Glomerular endothelial cell (primary cell): ENCODE measurements at places on chromosomes 2 and 18. TPM values are rescaled to one million over a fixed set of nuclear protein-coding genes. Genes with fewer than 3 reads are reported as not detected.

DNA sequence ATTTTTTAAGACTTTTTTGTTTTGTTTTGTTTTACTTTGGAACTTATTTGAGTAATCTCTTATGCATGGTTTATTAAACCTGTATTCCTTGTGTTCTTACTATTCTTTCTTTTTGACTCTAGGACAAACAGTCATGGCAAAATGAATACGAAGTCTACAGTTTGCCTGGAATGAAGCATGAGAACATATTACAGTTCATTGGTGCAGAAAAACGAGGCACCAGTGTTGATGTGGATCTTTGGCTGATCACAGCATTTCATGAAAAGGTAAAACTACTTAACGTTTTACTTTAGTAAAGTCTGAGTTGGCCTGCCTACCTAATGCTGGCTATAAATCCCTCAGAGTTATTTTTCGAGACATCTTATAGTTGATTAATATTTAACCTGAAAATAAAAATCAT is 72.3 kb downstream of the ACVR2A start:
- no peak for DNase-seq

- no peak for DNase-seq
These were observed 1.9 kb downstream of the NDUFV2 start for GRCh38 chr18:9104244-9104901.

GRCh38 chr18:46324087-46324955 is 220.1 kb downstream of the HAUS1 start:
- no peak for DNase-seq

DNA sequence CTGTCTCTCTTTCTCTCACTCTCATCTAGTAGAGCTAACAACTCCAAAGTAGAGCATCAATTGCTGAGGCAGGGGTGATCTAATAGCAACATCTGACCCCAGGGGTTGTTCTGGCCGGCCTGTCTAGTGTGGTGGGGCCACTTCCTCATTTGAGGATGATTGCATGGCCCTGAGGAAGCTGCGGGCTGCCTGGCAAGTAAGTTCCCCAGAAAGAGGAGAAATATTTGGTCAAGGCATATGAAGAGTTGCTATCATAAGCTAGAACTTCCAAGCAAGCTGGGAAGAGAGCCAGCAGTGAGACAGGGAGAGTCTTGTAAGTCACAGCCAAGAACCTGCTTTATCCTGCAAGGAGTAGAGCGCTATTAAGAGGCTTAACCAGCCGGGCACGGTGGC is 50.8 kb upstream of the TMEM87B start:
- DNase-seq: no peak

GRCh38 chr2:10369269-10370255 is 66.9 kb downstream of the HPCAL1 start:
- DNase-seq: no peak

SLC4A5 gene
- total RNA-seq: 0.10 and 0.18 TPM in 2 replicates

YPEL5 gene
- 91.5 and 114 TPM in 2 replicates for total RNA-seq

KLHL30 gene
- total RNA-seq: 0.12 TPM in 1 of 2 replicates, not detected in the other

- DNase-seq: no peak
These were observed 55.0 kb downstream of the IMPA2 start for GRCh38 chr18:12036201-12036751.

DNA sequence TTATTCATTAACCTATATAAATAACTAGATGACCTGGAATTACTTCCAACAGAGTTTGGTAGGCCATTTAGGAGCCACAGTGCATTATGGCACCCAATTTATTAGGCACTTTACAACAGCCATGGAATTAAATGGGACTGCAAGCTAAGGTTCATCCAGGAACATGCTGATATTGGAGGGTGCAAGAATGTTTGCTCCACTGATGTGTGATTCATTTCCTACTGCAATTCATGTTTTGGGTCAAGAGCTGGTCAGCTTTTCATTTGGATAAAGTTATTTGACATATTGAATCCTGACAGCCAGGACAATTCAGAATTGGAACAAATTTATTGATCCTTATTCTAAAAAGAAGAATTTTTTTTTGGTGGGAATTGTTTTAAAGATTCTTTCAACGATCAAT is 11.8 kb upstream of the LYPD1 start:
- DNase-seq: no peak
